ENCODE measurements at places on chromosomes 12 and 14.

GRCh38 chr12:82857911-82858533 lies 171.3 kb downstream of the TMTC2 start:
- DNase-seq, result no peak

DNA sequence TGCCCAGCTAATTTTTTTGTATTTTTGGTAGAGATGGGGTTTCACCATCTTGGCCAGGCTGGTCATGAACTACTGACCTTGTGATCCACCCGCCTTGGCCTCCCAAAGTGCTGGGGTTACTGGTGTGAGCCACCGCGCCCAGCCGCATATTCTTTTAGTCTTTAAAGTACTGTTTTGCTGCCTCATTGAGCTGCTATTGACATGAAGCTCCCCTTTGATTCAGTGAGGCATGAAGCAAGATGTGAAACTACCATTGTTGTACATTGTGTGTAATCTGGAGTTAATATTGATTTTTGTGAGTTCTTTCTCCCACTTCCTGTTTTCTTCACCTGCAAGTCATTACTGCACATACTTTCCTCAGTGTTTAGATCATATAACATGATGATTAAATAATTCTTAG lies 80.8 kb downstream of the MNAT1 start:
- no peak for DNase-seq

DNA sequence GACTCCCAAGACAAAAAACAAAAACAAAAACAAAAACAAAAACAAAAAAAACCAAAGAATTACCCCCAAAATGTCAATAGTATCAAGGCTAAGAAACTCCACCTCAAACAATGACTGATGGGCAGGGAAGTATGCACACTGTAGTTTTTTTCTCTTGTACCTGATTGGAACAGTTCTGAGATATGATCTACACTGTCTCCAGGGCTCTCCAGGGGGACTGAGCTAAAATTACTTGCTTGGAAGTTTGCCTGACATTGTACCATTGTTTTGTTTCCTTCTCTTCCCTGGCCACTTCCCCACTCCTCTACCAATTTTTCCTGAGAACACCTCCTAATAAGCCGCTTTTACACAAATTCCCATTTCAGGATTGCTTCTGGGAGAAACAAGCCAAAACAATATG lies 22.3 kb upstream of the CATSPERB start:
- no peak for DNase-seq

GRCh38 chr12:117190210-117190781 lies at the start of gene FBXO21:
Gene FBXO21, minus strand, starts transcription at chr12:117190470. Its CDS starts 14 bp downstream, at chr12:117190456.
- DNase-seq, result peak; percentile 92

- DNase-seq, result no peak
These were observed 148.8 kb upstream of the CNOT2 start for GRCh38 chr12:70094467-70094866.
